K562 (cell line): ENCODE measurements at places on chromosomes 5 and 9. TPM values are rescaled to one million over a fixed set of nuclear protein-coding genes. Genes with fewer than 3 reads are reported as not detected.

Gene ZNG1F
- total RNA-seq = 6.9 and 7.4 TPM in 2 replicates

- H3K27me3 ChIP-seq = peaks cover 4% of the 10 kb centered on the region; the same call in 1 of the 2 replicates
- H3K4me3 ChIP-seq = no peak overlapping the region
- no peak for DNase-seq
- no peak overlapping the region for H3K27ac ChIP-seq
- H3K4me1 ChIP-seq = peaks cover 6% of the 10 kb centered on the region; the same call in 2 of the 3 replicates
- H3K36me3 ChIP-seq = no peaks in the 10 kb centered on the region
Measured at GRCh38 chr5:76941442-76941841, 11.4 kb upstream of the CRHBP start.

DNA sequence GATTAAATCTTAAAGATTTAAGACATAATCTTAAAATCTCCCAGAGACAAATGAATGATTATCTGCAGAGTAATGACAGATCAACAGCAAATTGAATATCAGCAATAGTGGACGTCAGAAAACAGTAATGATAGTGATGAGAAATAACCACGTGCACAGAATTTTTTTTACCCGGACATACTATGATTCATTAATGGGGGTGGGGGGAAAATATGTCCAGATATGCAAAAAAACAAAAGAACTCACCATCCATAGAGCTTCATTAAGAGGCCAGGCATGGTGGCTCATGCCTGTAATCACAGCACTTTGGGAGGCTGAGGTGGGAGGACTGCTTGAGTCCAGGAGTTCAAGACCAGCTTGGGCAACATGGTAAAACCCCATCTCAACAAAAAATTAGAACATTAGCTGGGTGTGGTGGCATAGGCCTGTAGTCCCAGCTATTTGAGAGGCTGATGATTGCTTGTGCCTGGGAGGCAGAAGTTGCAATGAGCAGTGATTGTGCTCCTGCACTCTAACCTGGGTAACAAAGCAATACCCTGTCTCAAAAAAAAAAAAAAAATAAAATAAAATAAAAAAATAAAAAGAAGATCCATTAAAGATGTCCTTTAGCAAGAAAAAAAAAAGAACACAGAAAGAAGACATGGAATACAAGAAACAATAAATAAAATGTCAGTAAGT lies 30.9 kb upstream of the SHOC1 start:
- H3K4me1 ChIP-seq = no peaks in the 10 kb centered on the region
- no peak overlapping the region for H3K27ac ChIP-seq
- no peaks in the 10 kb centered on the region for H3K36me3 ChIP-seq
- no peaks in the 10 kb centered on the region; the same call in 1 of the 2 replicates for H3K27me3 ChIP-seq
- no peak for DNase-seq

Gene ADAMTS16
- 0.07 TPM in 1 of 2 replicates, not detected in the other for total RNA-seq

Gene F2RL1
- 0.22 and 0.27 TPM in 2 replicates for total RNA-seq

DNA sequence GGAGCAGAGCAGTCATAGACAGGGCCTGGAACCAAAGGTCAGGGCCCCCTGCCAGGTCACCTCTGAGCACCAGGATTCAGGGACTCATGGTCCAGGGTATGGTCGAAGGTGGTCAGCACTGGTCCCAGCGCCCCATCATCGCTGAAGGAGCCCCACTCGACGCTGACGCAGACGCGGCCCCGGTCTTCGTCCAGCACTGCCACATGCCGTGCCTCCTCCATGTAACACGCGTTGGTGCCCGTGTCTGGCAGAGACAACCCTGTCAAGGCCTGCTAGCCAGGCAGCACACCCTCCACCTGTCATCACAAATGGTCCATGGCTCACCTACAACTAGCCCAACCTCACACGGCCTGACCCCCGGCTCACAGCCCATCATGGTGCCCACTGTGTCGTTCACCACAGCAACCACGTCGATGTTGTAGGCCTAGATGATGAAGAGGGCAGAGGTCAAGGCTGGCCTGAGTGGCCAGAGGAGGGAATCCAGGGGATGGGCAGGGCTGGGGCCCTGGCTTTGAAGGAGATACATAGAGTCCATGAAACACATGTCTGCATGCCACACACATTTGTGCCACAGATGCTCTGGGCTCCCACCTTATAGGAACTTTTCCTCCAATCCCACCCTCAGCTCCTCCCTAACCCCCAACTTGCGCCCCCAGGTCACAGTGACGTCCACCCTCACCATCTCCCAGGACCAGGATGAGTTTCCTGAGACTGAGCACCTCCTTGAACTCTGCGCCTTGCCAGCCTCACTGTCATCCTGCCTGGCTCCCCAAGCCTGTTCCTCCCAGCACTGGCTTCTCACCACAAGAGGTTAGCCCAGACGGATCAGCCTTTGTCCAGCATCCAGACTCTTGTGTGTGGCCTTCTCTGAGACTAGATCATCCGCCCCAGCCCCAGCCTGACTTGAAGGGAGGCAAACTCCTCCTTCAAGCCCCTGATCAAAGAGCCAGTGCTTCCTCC lies 9.5 kb downstream of the HK3 start:
- no peak overlapping the region for H3K4me3 ChIP-seq
- H3K4me1 ChIP-seq = peaks cover 9% of the 10 kb centered on the region; the same call in 1 of the 2 replicates
- H3K27me3 ChIP-seq = peaks cover 83% of the 10 kb centered on the region
- DNase-seq = no peak

DNA sequence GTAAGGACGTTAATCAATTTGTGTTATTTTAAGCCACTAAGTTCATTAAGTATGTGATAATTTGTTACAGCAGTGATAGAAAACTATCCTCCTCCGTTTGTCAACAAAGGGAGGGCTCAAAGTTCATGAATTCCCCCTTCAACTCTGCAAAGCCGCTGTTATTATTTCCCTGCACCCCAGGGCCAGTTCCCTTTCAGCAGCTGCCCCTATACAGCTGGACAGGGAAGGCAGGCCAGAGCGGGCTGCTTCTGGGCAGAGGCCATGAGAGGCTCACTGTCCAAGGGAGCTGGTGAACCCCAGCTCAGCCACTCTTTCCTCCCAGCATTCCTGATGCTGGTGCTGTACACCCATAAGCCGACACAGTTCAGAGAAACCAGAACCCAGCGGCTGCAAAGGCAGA lies 102.4 kb upstream of the GPR151 start:
- no peak overlapping the region for H3K27ac ChIP-seq
- no peaks in the 10 kb centered on the region for H3K36me3 ChIP-seq
- H3K4me3 ChIP-seq = no peak overlapping the region
- H3K4me1 ChIP-seq = no peaks in the 10 kb centered on the region
- no peaks in the 10 kb centered on the region for H3K27me3 ChIP-seq

DNA sequence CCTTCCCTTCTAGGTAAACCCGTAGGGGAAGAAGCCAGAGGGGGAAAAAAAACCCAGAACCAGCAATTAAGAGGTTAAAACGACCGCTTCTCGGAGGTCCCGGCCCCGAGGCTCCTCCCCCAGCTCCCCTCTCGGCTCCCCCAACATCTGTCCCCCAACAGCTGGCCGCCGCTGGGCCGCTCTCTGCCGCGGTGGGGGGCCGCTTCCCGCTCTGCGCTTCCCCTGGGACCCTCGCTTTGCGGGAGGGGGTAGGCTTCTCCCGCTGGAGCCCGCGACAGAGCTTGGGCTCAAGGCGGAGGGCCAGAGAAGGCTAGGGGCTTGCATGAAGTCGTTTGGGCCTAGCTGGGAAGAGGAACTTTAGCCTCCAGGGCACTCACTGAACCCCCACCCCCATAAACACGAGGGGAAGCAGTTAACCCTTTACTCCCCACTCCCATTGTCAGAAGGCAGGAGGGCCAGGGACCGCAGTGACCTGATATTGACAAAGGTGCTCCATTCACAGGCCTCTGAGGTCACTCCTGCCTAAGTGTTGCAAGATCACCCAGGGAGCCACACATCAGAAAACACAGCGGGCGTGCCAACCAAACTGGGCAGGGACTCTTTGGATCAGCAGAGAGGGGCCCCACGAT lies 7.5 kb downstream of the LHX6 start:
- H3K4me3 ChIP-seq = no peak overlapping the region
- H3K27me3 ChIP-seq = no peaks in the 10 kb centered on the region
- no peak for DNase-seq
- H3K4me1 ChIP-seq = peaks cover 36% of the 10 kb centered on the region
- no peaks in the 10 kb centered on the region for H3K36me3 ChIP-seq
- H3K27ac ChIP-seq = no peak overlapping the region

Gene SMIM33
- not detected in 2 replicates for total RNA-seq

Gene OTP
- total RNA-seq = 0.16 TPM in 2 replicates

- H3K4me1 ChIP-seq = peaks cover 16% of the 10 kb centered on the region
- DNase-seq = no peak
- peak overlapping the region; percentile 26; the same call in 1 of the 3 replicates for H3K27ac ChIP-seq
- no peak overlapping the region for H3K4me3 ChIP-seq
Measured at GRCh38 chr5:78534148-78534904, 114.2 kb downstream of the LHFPL2 start.

GRCh38 chr5:32233220-32233695 lies 59.1 kb upstream of the GOLPH3 start:
- DNase-seq = no peak
- no peak overlapping the region for H3K4me3 ChIP-seq
- H3K4me1 ChIP-seq = no peaks in the 10 kb centered on the region
- no peak overlapping the region for H3K27ac ChIP-seq
- no peaks in the 10 kb centered on the region for H3K27me3 ChIP-seq

Gene INSL4
- total RNA-seq = not detected in 2 replicates

Gene CCDC107
- total RNA-seq = 7.0 and 9.7 TPM in 2 replicates

Gene SLC45A2
- 0.13 and 0.16 TPM in 2 replicates for total RNA-seq

- peaks cover 11% of the 10 kb centered on the region; the same call in 2 of the 3 replicates for H3K4me1 ChIP-seq
- peaks cover 4% of the 10 kb centered on the region; the same call in 1 of the 3 replicates for H3K27me3 ChIP-seq
- no peak overlapping the region for H3K27ac ChIP-seq
- H3K4me3 ChIP-seq = no peak overlapping the region
Measured at GRCh38 chr5:74630453-74631066, 10.0 kb downstream of the ENC1 start.

DNA sequence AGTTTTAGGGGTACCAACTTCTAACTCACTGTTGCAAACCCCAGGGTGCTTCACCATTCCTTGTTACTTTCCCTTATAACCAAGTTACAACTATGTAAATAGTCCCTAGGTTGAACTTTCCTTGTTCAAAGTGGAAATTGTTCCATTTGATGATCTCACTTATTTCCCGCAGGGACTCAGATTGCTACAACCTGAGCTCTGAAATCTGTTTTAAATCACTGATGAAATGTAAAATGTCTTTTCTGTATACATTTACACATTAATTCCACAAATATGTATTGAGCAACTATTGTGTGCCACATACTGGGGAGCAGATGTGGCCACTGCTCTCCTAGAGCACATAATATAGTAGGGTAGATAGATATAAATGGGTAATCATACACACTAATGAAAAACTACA lies 69.1 kb upstream of the TARS1 start:
- H3K4me1 ChIP-seq = no peaks in the 10 kb centered on the region
- H3K4me3 ChIP-seq = no peak overlapping the region
- H3K27me3 ChIP-seq = no peaks in the 10 kb centered on the region
- no peaks in the 10 kb centered on the region for H3K36me3 ChIP-seq

GRCh38 chr5:126363658-126364057 lies 59.6 kb upstream of the GRAMD2B start:
- H3K27ac ChIP-seq = no peak overlapping the region
- 0 out of 3 replicates have a peak, but pooled peaks cover 2% of the 10 kb centered on the region for H3K4me1 ChIP-seq
- DNase-seq = no peak
- H3K36me3 ChIP-seq = no peaks in the 10 kb centered on the region
- no peak overlapping the region for H3K4me3 ChIP-seq

DNA sequence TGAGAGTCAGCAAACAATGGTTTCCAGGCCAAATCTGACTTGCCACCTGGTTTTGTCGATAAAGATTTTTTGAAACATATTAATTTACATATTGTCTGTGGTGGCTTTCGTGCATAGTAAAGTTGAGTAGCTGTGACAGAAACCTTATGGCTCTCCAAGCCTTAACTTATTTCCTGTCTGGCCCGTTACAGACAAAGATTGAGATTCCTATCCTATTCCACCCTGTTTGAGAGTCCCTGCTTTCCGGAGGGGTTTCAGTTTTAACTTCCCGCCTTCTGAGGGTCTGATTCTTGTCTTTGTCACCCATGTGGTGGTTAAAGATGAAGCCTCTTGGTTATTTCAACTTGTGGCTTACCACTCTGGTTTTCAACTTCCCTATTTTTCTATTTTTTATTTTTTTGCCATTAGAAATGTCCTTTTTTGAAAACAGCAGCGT lies 11.4 kb downstream of the OTULIN start:
- H3K27ac ChIP-seq = peak overlapping the region; percentile 58
- no peak for DNase-seq
- H3K27me3 ChIP-seq = no peaks in the 10 kb centered on the region
- H3K4me3 ChIP-seq = no peak overlapping the region
- H3K36me3 ChIP-seq = peaks cover 55% of the 10 kb centered on the region

DNA sequence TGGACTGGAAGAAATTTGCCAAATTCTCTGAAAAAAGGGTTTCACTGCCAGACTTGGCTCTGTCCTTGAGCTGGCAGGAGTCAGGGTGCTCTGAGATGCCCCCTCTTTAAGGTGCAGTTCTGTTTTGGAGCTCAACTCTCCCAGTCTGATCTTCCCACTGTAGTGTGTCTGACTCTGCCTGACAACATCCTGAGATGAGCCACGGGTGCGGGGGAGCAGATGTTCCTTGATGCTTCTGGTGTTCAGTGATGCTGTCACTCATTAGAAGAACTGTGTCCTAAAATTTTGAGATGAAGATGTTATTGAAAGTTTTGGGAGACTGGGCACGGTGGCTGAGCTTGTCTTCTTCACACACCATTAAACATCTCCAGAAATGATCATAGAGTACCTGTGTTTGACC lies 78.2 kb downstream of the BASP1 start:
- DNase-seq = no peak
- H3K27ac ChIP-seq = no peak overlapping the region
- no peaks in the 10 kb centered on the region for H3K36me3 ChIP-seq
- no peaks in the 10 kb centered on the region for H3K27me3 ChIP-seq

DNA sequence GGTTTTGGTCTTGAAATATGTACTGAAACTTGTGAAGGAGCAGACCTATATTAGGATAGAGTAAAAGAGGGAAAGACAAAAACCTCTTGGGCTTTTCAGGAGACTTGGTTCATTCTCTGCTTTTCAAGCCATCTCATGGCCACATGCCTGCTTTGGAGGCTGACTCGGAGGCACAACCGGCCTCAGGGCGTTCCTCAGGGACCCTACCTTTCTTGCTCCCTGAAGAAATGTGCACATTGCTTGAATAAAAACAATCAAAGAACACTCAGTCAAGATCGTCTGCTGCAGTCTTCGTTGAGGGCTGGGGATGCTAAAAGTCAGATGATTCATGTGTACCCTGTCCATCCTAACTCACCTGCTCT lies 994 bp downstream of the IRGM start:
- no peaks in the 10 kb centered on the region; the same call in 2 of the 3 replicates for H3K4me1 ChIP-seq
- no peaks in the 10 kb centered on the region; the same call in 2 of the 3 replicates for H3K27me3 ChIP-seq
- H3K27ac ChIP-seq = no peak overlapping the region
- H3K4me3 ChIP-seq = no peak overlapping the region
- H3K36me3 ChIP-seq = no peaks in the 10 kb centered on the region

Gene ADAMTS12
- 0.11 TPM in 1 of 2 replicates, not detected in the other for total RNA-seq

Gene SLC28A3
- total RNA-seq = not detected in 2 replicates

DNA sequence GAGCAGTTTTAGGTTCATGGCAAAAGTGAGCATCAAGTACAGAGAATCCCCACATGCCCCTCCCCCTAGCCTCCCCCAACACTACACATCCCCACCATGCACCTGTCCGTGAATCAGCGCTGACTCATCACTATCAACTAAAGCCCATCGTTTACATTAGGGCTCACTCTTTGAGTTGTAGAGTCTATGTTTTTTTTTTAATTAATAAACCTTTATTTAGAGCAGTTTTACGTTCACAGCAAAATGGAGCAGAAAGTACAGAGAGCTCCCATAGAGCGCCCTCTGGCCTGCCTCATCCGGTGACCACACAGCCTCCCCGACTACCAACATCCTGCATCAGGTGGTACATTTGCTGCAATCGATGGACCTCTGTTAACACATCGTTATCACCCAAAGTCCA lies 47.9 kb upstream of the UNC5A start:
- H3K27ac ChIP-seq = no peak overlapping the region
- peaks cover 6% of the 10 kb centered on the region for H3K27me3 ChIP-seq
- no peaks in the 10 kb centered on the region for H3K36me3 ChIP-seq
- no peak for DNase-seq
- H3K4me3 ChIP-seq = no peak overlapping the region
